ENCODE measurements at places on chromosomes 3 and 15.

GRCh38 chr3:134860141-134860540 is 65.1 kb downstream of the EPHB1 start:
- no peak for DNase-seq

- DNase-seq: no peak
Observed at GRCh38 chr15:77974098-77974414, 103.5 kb downstream of the TBC1D2B start.

GRCh38 chr3:132343018-132343612 is 25.9 kb downstream of the ACP3 start:
- no peak for DNase-seq

GRCh38 chr3:173889596-173889995 is 492.1 kb downstream of the NLGN1 start:
- DNase-seq: no peak

GRCh38 chr3:147554332-147554731 is 145.2 kb downstream of the ZIC1 start:
- DNase-seq: no peak

- no peak for DNase-seq
Observed at GRCh38 chr15:84950570-84951111, 31.0 kb upstream of the PDE8A start.

DNA sequence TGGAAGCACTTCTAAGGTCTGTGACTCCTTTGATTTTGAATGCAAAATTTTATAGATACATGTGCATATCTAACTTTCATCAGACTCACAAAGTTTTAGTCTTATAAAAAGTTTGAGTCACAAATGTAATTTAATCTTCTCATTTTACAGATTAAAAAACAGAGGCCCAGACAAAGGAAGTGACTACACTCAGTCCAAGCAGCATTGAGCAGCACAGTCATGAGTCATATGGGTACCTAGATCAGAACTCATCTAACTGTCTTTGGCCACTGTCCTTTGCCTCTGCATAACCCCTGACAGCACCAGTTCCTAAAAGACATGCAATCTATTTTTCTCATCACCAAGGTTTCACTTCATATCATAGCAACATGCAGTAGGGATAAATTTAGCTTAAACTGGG is 210.7 kb upstream of the KCNH8 start:
- DNase-seq: no peak

DNA sequence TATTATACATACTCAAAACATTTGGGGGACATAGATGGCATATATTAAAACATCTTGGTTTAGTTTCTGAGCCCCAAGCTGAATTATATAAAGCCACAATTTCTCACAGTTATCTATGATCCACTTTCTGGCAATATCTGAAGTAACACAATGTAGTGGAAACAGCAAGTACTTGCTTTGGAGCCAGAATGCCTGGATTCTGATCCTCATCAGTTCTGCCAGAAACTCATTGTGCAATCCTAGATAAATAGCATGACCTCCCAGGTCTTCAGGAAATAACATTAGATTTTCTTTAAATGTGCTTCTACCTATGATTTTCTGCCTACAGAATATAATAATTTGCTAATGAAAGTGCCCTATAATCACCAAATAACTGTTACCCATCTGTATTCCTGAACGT is 544.9 kb downstream of the NAALADL2 start:
- DNase-seq: no peak

GRCh38 chr15:101136381-101137268 is 115.2 kb downstream of the CHSY1 start:
- no peak for DNase-seq

DNA sequence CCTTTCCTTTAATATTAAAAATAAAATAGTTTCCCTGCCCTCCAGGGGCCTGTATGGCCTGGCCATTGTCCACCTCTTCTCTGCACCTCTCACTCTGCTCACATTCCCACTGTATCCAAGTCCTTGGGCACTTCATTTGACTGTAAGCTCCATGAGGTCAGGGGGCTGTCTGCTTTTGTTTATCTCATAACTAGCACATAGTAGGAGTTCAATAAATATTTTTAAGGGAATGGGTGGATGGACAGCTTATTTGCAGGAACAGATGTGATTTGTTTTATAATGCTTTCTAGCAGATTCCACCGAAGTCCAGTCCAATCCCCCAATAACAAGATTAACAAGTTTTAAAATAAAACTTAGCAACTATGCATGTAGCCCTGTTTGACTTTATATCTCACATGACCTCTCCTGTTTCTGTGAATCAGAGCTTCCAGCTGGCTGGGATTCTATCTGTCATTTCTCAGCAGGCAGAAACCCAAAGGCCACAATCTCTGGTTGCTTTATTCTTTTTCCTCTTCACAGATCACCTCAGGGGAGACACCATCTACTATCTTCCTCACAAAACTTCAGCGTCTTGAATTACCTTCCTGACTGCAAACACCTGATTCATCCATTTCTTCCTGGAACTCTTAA is 123.0 kb upstream of the NR2F2 start:
- DNase-seq: no peak

- DNase-seq: no peak
Observed at GRCh38 chr3:125261031-125261430, 48.5 kb upstream of the SLC12A8 start.

- no peak for DNase-seq
Observed at GRCh38 chr3:42999632-43000031, 20.5 kb downstream of the GASK1A start.

GRCh38 chr15:55194256-55194655 is 2.5 kb downstream of the RSL24D1 start:
- DNase-seq: no peak

GRCh38 chr3:172142864-172143451 is 103.6 kb downstream of the FNDC3B start:
- no peak for DNase-seq

- DNase-seq: peak; percentile 62
Observed at GRCh38 chr3:4745235-4745610, 234.0 kb upstream of the BHLHE40 start.

DNA sequence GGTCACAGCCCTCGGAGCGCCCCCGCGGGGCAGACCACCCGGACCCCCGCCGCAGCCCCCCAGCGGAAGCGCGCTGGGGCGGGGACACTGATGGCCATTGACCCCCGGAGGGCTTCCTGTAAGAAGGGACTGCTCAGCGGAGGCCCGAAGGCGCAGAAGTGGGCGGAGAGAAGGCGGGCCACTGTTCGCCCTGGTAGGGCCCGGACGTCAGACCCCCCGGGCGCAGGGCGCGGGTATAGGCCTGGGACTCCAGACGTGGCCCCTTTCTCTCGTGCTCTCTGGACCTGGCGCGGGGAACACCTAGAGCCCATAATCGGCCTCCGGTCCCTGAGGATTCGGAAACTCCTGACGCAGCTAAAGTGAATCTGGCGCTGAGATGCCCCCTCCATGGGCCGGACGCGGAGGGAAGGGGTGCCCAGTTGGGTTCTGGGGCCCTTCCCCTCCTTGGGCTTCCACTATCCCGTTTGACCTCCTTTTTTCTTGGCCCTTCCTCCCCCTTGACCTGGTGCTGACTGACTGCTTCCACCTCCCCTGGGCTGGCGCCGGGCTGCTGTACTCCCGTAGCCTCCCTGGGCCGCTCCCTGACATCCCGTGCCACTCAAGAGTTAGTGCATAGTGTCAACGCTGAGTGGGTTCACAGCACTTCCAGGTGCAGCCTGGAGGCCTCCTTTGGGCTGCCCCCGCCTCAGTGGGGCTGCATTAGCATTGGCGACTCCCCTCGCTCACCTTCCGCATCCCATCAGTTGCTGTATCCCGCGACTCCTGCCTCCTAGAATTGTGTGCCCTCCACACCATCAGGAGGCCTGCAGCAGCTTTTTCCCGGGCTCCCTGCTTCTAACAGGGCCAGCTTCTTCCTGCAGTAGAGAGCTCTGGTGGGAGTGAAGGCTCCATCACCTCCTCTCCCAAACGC is 694 bp downstream of the ABTB1 start:
- peak; percentile 78 for DNase-seq

- no peak for DNase-seq
Observed at GRCh38 chr15:85905751-85906450, 111.2 kb upstream of the KLHL25 start.

DNA sequence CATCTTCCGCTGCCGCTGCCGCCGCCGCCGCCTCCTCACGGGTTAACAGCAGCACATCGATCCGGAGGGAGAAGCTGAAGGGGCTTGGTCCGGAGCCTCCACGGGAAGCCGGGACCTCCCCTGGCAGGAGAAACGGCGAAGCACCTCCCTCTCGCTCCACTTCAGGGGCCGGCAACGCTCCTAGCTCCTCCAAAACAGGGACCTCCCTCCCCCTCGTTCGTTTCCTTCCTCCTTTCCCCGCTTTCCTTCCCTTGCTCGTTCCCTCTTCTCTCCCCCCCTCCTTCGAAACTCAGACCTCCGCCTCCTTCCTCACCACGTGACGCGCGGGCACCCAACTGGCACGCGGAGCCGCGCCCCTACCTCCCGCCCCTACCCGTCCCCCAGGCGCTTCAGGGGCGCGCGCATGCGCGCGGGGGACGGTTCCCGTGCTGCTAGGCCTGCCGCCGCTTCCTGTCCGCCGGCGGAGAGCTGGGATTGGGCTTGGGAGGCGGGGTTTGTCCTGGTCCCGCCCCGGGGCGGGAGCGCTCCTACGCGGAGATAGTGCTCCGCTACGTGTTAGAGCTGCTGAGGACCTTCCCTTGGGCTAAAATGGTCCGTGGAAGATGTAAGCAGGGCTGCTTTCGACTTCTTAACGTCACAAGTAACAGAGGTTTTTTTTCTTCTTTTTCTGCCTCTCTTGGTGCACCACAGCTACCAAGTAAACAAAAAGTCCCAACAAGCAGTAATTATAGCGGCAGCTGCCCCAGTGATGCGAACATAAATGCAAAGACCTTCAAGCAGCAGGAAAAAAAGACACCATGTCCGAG is at the start of gene ADAM10:
TSS of gene ADAM10 (minus strand) at position 176 of the 806 bp plus-strand sequence. CDS start at position 3, 173 bp downstream.
- DNase-seq: peak; percentile 100

GRCh38 chr3:132517311-132517710 is 79.8 kb upstream of the ACKR4 start:
- DNase-seq: no peak

DNA sequence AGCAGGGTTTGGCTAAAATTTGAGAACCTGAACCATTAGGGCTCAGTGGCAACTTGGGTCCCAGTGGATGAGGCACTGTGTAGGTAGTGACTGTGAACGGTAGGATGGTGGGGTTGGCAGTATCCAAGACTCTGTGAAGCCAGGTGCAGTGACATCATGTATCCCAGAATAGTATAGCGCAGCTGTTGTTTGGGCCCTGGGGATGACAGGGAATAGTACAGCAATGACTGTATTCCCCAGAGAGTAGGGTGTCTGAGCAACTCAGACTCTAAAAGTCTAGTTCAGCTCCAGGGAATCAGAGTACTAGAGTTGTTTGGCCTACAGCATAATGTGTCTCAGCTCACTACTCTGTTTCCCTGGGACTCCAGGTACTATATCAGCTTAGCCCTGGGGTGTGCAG is 20.7 kb upstream of the PPP2R3A start:
- DNase-seq: no peak

GRCh38 chr3:45000823-45001222 is 24.8 kb downstream of the EXOSC7 start:
- no peak for DNase-seq

DNA sequence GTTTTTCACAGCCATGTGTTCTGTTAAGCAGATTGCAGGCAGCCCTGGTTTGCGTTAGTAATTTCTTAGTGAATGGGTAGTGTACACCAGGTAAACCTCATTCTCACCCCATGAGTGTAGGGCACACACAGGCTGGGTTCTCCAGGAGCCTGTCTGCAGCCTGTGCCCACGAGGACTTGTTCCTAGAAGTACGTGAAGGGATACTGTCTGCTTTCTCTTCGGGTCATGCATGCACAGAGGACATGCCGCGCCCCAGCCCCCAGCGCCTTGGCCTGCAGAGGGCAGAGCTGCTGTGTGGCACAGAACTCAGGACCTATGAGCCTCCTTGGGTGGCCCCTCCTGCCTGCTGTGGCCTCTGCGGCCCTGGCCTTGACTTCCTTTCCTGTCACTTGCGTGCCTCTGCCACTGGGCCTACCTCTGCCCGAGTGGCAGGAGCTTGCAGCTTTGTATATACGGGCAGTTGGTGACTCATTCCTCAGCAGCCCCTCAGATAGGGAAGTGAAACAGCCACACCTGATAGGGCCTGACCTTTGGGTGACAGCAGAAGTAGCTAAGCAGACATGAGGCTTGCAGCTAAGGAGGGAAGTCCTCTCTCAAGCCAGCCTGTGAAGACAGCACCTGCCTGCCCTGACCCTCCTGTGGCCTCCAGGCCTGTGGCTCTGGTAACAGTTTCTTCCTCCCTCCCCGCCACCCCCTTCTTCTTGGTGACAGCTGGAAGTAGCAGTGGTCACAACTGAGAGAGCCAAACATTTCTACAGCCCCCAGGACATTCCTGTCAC is 19.5 kb downstream of the PPCDC start:
- DNase-seq: no peak

- no peak for DNase-seq
Observed at GRCh38 chr15:67758619-67759300, 66.5 kb upstream of the SKOR1 start.
